ENCODE measurements at places on chromosomes 5 and 9. TPM values are rescaled to one million over a fixed set of nuclear protein-coding genes. Genes with fewer than 3 reads are reported as not detected.

Gene CKS2
- 24.7 TPM for total RNA-seq

Gene NCS1
- 25.2 TPM for total RNA-seq

DNA sequence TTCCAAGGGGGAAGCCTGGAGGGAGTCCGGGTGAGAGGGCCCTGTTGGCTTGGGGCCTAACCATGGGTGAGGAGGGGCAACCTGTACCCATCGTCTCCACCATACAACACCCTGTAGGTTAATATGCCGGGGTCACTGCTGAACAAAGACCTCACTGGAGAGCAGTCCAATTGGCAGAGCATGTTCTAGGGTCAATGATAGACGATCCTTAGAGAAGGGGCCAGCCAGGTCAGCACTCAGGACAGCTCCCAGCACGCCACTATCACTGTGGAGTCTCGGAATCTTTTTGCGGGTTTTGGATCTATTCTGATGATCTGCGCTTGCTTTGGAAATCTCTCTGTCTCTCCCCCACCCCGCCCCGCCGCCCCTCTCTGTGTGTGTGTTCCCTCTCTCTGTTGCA lies 218.4 kb upstream of the MVB12B start:
- DNase-seq, result no peak

Gene TAF1L
- not detected for total RNA-seq
